Activated CD8-positive, alpha-beta memory T cell treated with anti-CD3 and anti-CD28 coated beads, Interleukin-2, amount 10 ng/mL, durations not matched to agents 7 days and 5 days (primary cell): ENCODE measurements at places on chromosomes 16 and 17. TPM values are rescaled to one million over a fixed set of nuclear protein-coding genes. Genes with fewer than 3 reads are reported as not detected.
A peak's percentile ranks its signal among the peaks of the same experiment; 100 is the strongest.

Gene BOLA2
- 12.3 TPM for total RNA-seq

Gene MT1F
- total RNA-seq, result 11.4 TPM

Gene GAST
- not detected for total RNA-seq

Gene HSD11B2
- not detected for total RNA-seq

Gene SHBG
- total RNA-seq, result not detected

Gene ST6GALNAC1
- not detected for total RNA-seq

Gene INCA1
- 0.20 TPM for total RNA-seq

Gene CD300E
- total RNA-seq, result not detected

Gene PROCA1
- total RNA-seq, result 6.1 TPM

Gene ITGAD
- total RNA-seq, result 0.09 TPM

GRCh38 chr17:20189302-20189701 lies 180.1 kb downstream of the SPECC1 start:
- H3K27ac ChIP-seq, result no peak overlapping the region
- peaks cover 1% of the 10 kb centered on the region for H3K36me3 ChIP-seq
- H3K4me1 ChIP-seq, result no peaks in the 10 kb centered on the region
- DNase-seq, result no peak
- H3K4me3 ChIP-seq, result no peak overlapping the region

DNA sequence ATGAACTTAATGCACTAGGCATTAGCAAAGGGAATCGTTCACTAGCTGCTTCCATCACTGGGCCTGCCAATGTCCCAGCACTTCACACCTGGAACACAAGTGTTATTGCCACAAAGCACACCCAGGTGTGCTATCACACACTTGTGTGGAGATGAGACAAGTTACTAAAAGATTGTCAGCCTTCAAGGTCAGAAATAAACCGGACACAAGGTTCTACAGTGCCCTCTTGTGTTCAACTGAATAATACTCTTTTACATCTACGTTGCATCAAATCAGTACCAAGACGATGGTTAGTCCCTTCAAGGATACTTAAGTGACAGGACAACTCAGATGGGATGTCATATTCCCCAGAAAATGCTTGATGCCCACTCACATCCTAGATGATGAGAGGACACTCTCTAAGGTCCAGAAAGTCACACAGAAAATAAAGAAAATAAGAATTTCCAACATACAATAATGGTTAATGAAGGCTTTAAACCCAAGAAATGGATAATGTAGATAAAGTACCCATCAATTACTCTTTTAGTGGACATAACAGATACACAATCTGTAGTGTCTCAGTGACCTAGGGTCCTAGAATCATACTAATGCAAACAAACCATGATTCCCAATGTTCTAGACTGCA lies 16.4 kb upstream of the GLG1 start:
- H3K36me3 ChIP-seq, result peaks cover 56% of the 10 kb centered on the region
- no peaks in the 10 kb centered on the region for H3K27me3 ChIP-seq
- peak overlapping the region; percentile 8 for H3K27ac ChIP-seq
- H3K4me3 ChIP-seq, result no peak overlapping the region

GRCh38 chr16:50598256-50598894 lies 50.2 kb downstream of the NKD1 start:
- DNase-seq, result no peak
- H3K4me3 ChIP-seq, result no peak overlapping the region
- no peak overlapping the region for H3K27ac ChIP-seq

DNA sequence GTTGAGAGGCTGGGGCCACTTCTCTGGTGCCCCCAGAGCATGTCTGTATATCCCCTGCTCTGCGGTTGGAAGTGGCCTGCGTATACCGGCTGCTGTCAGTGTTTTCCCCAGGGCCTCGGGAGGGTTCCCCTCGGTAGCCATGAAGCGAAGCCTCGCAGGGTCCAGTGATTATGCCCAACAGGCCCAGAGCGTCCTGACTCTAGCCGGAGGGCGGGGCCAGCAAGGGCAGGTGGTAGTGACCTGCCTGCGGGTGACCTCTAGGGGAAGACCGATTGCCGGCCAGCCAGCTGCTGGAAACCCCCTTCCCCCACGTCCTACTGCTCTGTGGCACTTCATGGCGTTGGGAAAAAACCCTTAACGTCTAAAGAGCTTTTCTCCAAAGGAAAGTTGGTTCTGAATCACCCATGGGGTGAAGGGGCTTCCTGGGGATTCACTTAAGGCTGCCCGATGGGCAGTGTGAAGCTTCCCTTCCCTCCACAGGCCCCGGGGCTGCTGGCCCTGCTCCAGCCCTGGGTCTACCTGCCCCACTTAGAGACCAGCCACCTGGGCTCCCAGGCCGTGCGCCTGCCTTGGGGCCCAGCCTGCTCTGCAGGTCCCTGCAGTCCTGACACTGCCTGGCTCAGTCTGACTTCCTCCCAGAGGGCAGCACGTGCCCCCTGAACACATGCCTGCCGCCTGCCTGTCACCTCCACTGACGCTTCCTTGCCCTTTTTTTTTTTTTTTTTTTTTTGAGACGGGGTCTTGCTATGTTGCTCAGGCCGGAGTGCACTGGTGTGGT lies 72.8 kb downstream of the SOCS1 start:
- no peaks in the 10 kb centered on the region for H3K27me3 ChIP-seq
- no peak for DNase-seq
- H3K4me3 ChIP-seq, result no peak overlapping the region
- H3K36me3 ChIP-seq, result peaks cover 8% of the 10 kb centered on the region

DNA sequence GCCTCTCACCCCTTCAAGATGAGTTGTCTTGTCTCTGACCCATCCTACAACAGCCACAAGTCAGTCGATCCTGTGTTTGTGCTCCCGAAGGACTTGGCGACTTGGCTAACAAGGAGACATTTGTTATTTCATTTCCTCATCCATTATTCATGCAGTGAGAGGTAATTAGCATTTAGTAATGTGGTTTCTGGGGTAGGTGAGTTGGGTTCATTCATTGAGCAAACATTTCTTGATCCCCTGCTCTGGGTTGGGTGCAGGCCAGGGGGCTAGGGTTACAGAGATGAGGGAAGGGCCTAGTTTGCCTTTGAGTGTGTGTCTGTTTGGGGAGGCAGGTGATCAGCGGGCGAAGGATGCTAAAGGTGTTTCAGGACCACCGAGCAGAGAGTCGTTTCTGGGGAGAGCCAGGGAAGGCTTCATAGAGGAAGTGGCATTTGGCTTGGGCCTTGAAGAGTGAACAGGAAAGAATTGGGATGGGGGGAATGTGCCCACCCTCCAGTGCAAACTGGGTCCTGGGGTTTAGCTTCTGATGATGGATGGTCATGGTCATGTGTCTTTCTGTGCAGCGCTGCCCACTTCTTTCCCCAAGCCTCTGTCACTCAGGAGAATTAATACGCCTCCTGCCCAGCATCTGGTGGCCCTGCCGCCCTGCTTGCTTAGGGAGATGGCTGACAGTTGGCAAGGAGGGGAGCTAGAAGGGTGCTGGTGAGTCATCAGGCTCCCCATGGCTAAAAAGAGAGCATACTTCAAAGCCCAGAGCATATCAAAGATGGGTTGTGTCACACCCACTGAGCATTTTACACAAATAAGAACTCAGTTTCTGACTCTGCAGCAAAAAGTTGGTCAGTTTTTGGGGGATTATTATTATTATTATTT lies 38.5 kb downstream of the MSI2 start:
- H3K4me1 ChIP-seq, result peaks cover 10% of the 10 kb centered on the region
- no peaks in the 10 kb centered on the region for H3K27me3 ChIP-seq
- H3K27ac ChIP-seq, result no peak overlapping the region
- no peak for DNase-seq
- peaks cover 39% of the 10 kb centered on the region for H3K36me3 ChIP-seq

GRCh38 chr16:53071748-53072301 lies 17.0 kb downstream of the CHD9 start:
- H3K27me3 ChIP-seq, result no peaks in the 10 kb centered on the region
- H3K4me3 ChIP-seq, result no peak overlapping the region

GRCh38 chr17:29378500-29378899 lies 11.7 kb upstream of the TAOK1 start:
- H3K27me3 ChIP-seq, result peaks cover 7% of the 10 kb centered on the region
- H3K36me3 ChIP-seq, result no peaks in the 10 kb centered on the region
- no peaks in the 10 kb centered on the region for H3K4me1 ChIP-seq
- H3K27ac ChIP-seq, result no peak overlapping the region
- H3K4me3 ChIP-seq, result no peak overlapping the region

DNA sequence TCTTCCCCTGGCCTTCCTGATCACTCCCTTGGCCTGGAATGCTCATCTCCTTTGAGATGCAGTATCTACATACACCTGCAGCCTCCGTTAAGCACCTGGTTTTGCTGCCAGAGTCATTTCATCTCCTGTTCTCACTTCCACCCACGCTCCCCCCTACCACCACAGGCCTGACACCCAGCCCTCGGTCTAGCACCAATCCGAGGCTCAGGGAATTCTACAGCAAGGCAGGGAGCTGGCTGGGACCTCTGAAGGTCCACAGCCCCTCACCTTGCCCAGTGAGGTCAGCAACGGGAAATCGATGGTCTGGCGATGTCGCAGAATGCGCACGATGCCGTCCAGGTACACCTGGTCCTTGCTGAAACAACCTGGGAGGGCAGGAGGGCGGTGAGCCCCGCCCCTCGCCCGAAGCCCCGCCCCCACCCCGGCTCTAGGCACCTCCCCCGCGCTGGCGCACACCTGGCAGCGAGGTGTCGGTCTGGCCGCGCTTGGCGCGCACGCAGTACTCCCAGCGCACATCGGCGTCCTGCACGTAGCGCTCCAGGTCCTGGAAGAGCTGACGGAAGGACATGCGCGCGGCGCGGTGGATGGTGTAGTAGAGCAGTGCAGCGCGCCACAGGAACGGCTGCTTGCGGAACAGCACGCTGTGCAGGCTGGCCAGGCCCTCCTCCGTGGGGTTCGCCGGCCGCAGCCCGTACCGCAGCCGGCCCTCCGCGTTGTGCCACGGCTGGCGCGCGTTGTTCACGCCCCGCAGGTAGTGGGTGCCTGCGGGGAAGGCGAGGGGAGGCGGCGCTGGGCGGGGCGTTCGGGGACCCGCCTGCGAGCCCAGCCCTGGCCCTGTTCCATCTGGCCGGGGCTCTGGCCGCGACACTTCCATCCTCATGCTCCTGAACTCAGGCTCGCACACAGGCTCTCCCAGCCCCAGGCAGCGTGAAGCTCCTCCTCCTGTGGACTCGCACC lies 5.7 kb downstream of the MATCAP1 start:
- H3K4me1 ChIP-seq, result peaks cover 28% of the 10 kb centered on the region
- H3K27ac ChIP-seq, result no peak overlapping the region
- H3K36me3 ChIP-seq, result no peaks in the 10 kb centered on the region

- H3K4me1 ChIP-seq, result peaks cover 1% of the 10 kb centered on the region
- no peak overlapping the region for H3K4me3 ChIP-seq
- H3K27ac ChIP-seq, result no peak overlapping the region
- no peaks in the 10 kb centered on the region for H3K36me3 ChIP-seq
- DNase-seq, result no peak
These were observed 5.5 kb upstream of the PPL start for GRCh38 chr16:4942481-4942880.

GRCh38 chr17:10628756-10629155 lies 28.4 kb downstream of the MYH3 start:
- H3K36me3 ChIP-seq, result peaks cover 4% of the 10 kb centered on the region
- no peak for DNase-seq

DNA sequence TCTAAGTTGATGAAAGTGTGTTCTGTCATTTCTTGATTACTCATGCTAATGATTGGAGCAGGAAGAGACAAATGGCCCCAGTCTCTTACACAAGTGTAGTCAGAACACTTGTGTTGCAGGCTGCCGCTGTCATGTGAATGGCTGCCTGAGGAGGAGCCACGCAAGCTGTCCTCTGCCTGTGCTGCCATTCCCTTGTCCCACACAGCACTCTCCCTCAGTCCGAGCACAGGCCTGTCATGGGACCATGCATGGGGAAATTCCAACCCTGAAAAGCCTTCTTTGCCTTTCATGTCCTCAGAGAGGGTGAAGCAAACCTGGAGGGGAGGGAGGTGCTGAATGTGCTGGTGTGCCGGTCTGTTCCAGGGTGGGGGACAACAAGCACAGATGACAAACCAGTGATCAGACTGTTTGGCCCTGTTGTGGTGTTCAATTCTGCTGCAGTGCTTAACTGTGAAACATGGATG lies 109.4 kb downstream of the MRTFB start:
- no peak overlapping the region for H3K4me3 ChIP-seq
- no peaks in the 10 kb centered on the region for H3K27me3 ChIP-seq
- H3K27ac ChIP-seq, result no peak overlapping the region
- DNase-seq, result no peak
- H3K4me1 ChIP-seq, result peaks cover 2% of the 10 kb centered on the region

GRCh38 chr16:71851746-71852145 lies 6.0 kb downstream of the ATXN1L start:
- H3K27ac ChIP-seq, result no peak overlapping the region
- no peaks in the 10 kb centered on the region for H3K27me3 ChIP-seq
- no peak for DNase-seq
- H3K36me3 ChIP-seq, result peaks cover 42% of the 10 kb centered on the region
- no peak overlapping the region for H3K4me3 ChIP-seq

DNA sequence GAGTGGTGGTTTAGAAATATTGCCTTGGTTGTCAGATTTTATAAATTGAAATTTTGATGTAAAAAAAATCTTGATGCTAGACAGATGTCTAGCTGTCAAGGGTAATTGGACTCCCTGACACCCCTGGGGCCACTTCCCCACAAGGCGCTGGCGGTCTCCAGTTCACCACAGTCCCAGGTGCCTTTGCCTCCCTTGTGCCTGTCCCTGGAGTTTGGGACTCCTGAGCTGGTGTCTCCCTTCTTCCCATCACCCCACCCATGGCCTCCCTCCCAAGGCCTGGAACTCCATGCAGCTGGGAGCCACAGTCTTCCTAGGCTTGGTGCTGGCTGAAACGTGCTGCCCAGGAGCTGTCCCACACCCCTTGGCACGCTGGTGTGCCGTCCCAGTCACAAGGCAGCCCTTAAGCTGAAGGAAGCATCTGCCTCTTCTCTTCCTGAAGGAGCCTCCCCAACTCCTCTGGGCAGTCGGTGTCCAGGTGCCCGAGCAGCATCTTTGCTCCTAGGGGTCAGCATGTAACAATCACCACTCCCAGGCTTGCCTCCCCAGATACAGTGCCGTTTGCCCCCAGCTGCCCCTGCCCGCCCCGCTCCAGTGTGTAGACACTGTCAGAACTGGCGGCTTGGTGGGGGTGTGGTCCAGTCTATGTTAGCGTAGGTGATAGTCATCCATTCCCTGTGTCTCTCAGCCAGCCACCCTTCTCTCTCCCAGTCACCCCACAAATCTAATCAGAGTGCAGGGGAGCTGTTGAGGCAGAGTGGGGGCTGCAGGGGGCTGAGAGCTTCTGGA lies 26.2 kb downstream of the POLR3E start:
- peaks cover 2% of the 10 kb centered on the region for H3K4me1 ChIP-seq
- peak; percentile 33 for DNase-seq
- H3K27me3 ChIP-seq, result no peaks in the 10 kb centered on the region

- H3K36me3 ChIP-seq, result no peaks in the 10 kb centered on the region
- no peak overlapping the region for H3K27ac ChIP-seq
- peak; percentile 26 for DNase-seq
- no peak overlapping the region for H3K4me3 ChIP-seq
- no peaks in the 10 kb centered on the region for H3K4me1 ChIP-seq
- peaks cover 15% of the 10 kb centered on the region for H3K27me3 ChIP-seq
These were observed 36.6 kb upstream of the RBFOX3 start for GRCh38 chr17:79647456-79647915.

GRCh38 chr16:85313526-85314301 lies 201.4 kb upstream of the CIBAR2 start:
- no peak for DNase-seq
- peaks cover 22% of the 10 kb centered on the region for H3K4me1 ChIP-seq
- H3K4me3 ChIP-seq, result no peak overlapping the region
- peaks cover 5% of the 10 kb centered on the region for H3K27me3 ChIP-seq

- H3K4me3 ChIP-seq, result no peak overlapping the region
- peaks cover 5% of the 10 kb centered on the region for H3K36me3 ChIP-seq
- no peak for DNase-seq
- H3K27ac ChIP-seq, result no peak overlapping the region
These were observed 77.6 kb downstream of the PRKCA start for GRCh38 chr17:66379996-66380395.

GRCh38 chr17:18129041-18129502 lies 20.5 kb downstream of the MYO15A start:
- no peak overlapping the region for H3K27ac ChIP-seq
- DNase-seq, result no peak
- H3K4me3 ChIP-seq, result no peak overlapping the region
- no peaks in the 10 kb centered on the region for H3K27me3 ChIP-seq
- H3K36me3 ChIP-seq, result no peaks in the 10 kb centered on the region
